ENCODE measurements at places on chromosomes 12 and 14.

- DNase-seq, result peak; percentile 73
These were observed 103.7 kb downstream of the SCARB1 start for GRCh38 chr12:124759841-124760503.

GRCh38 chr12:51829011-51829481 lies 19.5 kb downstream of the FIGNL2 start:
- no peak for DNase-seq

- no peak for DNase-seq
These were observed 30.7 kb downstream of the DAD1 start for GRCh38 chr14:22558221-22558913.

DNA sequence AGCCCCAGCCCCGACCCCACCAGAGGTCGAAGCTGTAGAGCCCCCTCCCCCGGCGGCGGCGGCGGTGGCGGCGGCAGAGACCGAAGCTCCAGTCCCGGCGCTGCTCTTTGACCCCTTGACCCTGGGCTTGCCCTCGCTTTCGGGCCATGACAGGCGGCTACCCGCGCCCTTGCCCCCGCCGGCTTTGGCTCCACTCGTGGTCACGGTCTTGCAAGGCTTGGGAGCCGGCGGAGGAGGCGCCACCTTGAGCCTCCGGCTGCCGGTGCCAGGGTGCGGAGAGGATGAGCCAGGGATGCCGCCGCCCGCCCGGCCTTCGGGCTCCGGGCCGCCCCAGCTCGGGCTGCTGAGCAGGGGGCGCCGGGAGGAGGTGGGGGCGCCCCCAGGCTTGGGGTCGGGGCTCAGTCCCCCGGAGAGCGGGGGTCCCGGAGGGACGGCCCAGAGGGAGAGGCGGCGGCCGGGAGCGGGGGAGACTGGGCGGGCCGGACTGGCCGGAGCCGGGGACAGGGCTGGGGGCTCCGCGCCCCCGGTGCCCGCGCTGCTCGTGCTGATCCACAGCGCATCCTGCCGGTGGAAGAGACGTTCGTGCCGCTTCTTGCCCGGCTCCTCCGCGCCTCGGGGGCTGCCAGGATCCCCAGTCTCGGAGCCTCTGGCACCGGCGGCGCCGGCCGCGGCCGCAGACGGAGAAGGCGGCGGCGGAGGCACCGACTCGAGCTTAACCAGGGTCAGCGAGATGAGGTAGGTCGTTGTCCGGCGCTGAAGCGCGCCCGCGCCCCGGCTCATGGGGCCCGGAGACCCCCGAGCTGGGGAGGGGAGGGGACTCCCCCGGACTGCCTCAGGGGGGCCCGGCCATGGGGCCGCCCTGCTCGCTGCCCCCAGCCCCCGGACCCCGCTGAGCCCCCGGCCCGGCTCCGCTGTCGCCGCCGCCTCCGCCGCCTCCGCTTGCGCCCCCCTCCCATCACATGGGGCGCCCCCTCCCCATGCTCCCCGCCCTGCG lies 778 bp downstream of the AGAP2 start:
- DNase-seq, result no peak

GRCh38 chr14:20441461-20441860 lies 5.5 kb upstream of the KLHL33 start:
- DNase-seq, result no peak

- DNase-seq, result no peak
These were observed 86.9 kb downstream of the FSCB start for GRCh38 chr14:44420226-44420625.

DNA sequence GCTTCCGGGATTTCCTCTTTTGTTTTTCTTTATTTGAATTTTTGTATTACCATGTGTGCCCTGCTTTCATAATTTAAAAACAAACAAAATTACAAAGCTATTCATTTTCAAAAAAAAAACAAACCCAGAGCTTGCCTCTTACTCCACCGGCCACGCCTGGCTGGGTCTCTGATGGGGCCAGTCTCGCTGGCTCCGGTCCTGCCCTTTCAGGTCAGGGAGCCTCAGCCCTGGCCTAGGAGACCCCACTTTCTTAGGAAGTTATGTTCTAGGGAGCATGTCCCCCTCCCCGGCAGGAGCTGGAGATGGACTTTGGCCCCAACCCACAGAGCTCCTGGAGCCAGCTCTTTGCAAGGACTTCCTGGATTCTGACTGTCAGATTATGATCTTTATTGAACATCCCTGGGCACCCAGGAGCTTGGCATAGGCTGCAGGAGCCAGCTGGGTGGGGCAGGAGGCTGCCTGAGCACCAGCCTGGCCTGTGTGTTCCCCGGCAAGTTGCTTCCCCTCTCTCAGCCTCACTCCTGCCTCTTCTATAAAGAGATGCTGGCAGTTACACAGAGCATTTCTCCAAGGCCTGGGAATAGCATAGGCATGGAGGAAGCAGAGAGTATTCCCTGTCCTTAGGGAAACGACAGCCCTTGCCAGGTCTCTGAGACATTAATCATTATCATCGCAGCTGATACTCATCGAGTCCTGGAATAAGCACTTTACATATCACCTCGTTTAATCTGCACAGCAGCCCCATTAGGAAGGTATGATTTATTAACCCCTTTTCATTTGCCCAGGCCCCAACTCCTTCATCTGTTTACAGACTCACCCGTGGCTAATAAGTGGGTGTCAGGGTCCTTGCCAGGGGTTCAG lies 3.5 kb downstream of the DEGS2 start:
- DNase-seq, result no peak

DNA sequence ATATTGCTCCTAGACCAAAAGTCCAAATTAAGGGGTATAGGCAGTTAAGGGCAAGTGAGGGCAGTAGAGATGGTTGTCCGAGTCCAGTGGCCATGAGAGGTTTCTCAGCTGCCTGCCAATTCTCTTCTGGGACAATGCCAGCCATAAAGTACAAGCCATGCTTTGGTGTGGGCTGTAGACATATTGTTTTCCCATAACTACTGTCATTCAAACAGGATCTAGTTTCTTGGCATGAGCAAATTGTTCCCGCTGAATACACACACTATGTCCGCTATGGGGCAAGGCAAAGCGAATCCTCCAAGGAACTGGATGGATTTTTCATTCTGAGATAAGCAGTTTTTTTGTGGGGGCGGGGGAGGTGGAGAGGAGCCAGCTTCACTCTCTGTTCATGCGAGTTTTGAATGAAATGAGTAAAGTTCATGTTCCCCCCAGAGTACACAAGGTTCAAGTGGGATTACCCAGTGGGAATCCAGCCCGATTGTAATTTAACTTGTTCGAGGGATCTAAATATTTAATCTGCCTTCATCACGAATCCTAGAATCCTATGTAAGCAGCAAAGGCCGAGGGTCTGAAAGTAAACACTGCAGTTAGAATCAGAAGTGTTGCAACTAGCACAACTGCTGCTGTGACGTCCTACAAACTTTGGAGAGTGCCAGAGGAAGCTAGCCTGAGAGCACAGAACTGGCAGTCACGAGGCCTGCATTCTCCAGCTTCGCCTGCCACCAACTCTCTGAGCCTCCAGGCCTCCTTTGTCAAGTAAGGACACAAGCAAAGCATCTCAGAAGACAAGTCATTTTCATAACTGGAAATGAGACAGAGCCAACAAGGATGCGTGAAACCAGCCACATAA lies 137.0 kb downstream of the CRADD start:
- peak; percentile 82 for DNase-seq

DNA sequence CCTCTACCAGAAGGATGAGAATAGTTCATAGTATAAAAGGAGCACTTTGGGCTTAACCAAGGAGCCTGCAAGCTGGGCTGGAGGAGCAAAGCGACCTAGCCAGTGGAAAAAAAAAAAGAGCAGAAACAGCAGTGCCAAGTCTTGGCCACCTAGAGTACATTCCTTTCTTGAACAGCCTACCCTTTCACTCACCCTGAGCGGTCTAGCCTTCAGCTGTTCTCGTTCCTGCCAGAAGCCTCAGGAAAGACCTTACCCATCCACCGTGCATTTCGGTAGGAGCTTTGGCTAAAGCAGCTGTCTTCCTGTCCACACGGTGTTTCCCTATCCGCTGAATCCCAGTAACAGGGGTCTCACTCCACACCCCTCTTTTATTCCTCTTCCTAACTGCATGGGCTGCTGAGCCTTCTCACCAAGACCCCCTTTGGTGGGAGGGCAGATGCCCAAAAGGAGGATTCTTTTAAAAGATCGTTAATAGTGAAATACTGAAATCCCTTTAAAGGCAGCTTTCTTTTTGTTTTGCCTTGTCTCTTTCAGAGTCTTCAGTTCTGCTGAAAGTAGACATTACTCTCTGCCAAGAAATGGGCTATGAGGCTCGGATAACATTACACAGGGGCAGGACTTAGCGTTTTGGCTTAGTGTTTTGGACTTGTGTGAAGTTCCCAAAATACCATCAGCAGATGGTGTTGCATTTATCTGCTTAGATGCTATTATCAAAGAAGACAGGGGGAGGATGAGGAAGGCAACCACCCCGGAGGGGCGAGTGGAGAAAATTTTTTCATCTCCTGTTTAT lies 88.5 kb upstream of the METAP2 start:
- DNase-seq, result no peak

DNA sequence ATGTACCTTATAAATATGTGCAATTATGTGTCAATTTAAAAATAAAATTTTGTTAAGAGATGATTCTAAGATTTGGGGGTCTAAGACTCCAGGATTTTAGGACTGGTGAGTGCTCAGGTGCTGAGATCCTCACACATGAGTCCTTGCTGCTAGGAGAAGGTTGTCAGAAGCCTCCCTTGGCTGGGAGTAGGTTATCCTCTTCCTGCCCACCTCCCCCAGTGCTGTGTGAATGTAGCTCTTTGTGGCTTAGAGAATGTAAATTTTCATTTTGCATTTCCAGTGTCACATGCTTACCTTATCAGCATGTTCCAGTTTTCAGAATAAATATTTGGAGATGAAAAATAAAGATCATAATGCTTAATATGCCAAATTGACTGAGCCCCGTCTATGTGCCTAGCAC lies 114.2 kb upstream of the MDM1 start:
- no peak for DNase-seq

- DNase-seq, result no peak
These were observed 101.3 kb downstream of the PTCSC3 start for GRCh38 chr14:36075203-36075602.

GRCh38 chr12:7032990-7033389 lies 14.7 kb upstream of the LPCAT3 start:
- no peak for DNase-seq

DNA sequence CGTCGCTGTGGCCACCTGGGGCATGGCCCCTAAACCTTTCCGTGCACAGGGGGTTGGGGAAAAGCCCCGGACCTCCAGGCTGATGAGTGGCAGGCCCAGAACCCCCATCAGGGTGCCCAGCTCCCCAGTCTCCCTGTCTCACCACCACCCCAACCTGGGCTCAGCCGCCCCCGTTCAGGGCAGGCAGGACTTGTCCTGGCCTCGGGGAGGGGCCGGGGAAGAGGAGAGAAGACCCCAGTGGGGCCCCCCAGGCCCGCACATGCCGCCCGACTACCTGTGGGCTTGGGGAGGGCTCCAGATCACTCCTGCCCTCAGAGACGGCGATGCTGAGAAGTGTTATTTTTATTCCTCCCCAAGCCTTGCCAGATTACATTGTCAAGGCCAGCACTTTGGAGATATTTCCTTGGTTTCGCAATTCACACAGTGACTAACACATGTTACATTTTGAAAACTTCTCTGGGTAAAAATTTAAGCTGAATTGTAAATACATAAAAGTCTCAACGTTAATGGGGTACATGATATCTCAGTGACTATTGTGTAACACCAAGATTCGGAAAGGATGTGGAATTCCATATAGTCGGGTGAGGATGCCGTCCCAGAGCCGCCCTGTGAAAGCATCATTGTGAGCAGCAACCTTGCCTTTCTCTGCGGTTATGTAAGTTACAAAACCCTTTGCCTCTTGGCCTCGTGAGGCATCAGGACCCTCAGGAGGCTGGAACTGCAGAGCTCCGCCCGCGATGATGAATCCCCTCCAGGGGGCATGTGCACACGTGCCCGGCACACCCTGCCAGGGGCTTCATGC lies 85.6 kb upstream of the DIO3 start:
- no peak for DNase-seq

- no peak for DNase-seq
These were observed 11.1 kb upstream of the SLC6A12 start for GRCh38 chr12:225012-225411.

DNA sequence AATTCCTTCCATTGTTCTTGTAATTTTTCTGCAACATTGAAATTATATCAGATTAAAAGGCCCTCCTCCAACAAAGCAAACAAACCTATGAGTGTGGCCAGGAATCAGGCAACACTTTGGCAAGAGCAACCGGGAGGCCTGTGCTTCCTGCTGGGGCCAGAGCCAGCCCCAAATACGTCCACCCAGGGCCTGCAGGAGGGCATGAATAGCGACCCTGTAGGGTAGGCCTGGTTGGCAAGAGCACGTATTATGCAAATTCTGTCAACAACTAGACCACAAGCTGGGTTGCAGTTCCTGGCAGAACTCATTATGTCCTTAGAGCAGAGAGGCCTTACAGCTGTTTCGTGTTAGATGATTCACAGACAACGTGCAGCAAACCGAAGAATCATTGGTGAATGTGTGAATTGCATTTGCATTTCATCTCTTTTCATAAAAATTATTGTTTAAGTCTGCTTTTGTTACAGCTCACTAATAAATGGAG lies 26.9 kb upstream of the LGALS3 start:
- peak; percentile 81 for DNase-seq

DNA sequence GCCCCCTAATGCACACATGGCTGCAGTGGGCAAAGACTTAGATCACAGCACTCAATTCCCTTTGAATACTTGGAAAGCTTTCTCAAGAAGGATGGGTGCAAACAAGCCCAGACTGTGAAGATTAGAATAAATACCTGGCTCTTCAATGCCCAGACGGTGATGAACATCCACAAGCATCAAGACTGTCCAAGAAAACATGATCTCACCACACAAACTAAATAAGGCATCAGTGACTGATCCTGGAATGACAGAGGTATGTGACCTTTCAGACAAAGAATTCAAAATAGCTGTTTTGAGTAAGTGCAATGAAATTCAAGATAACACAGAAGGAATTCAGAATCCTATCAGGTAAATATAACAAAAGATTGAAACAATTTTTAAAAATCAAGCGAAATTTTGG lies 43.8 kb upstream of the ZDHHC17 start:
- no peak for DNase-seq

DNA sequence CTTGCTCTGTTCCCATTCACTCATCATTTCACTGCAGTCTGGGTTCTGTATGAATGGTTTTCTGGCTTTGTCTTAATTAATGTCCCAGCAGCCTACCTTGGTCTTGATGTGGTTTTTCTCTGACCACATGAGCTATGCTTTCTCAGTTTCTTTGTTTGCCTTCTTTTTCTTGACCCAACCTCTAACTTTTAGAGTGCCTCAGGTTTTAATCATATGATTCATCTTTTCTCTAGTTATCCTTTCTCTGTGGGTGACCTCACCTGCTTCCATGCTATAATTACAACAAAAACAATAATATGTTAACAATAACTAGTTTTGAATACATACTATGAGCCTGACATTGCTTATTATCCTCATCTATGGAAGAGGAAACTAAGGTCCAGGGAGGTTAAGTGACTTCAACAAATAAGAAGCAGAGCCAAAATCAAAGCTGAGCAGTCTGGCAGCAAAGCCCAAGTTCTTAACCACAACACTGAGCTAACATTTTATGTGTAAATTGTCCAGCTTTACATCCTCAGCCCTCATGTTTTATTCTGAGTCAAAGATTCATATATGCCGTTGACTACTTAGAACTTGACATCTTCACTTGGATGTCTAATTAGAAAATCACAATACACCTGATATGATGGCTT lies 4.7 kb upstream of the EPYC start:
- DNase-seq, result no peak

GRCh38 chr12:106062693-106063092 lies 76.1 kb downstream of the NUAK1 start:
- no peak for DNase-seq

GRCh38 chr12:94025068-94025467 lies 123.3 kb upstream of the PLXNC1 start:
- no peak for DNase-seq
